Activated CD4-positive, alpha-beta T cell treated with anti-CD3 and anti-CD28 coated beads, Interleukin-2, amount 50 U/mL, for 48 hours (primary cell): ENCODE measurements at places on chromosomes 1 and 21.

GRCh38 chr1:162214202-162214601 is 144.7 kb downstream of the NOS1AP start:
- DNase-seq, result no peak

DNA sequence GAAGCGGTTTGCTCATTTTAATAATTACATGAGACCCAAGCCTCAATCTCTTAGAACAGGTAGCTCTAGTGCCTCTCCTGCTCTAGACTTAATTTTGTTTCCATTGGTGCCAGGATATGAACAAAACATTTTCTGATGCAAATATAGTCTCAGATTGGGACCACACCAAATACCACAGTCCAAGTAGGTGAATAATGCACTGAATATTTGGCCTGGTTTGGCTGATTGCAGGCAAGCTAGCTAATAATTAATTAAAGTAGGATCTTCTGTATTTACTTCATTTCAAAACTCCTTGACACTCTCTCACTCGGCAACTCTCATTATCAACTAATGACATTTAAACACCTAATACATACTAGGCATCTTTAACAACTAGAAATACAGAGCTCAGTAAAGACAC is 219.6 kb downstream of the LTN1 start:
- no peak for DNase-seq

DNA sequence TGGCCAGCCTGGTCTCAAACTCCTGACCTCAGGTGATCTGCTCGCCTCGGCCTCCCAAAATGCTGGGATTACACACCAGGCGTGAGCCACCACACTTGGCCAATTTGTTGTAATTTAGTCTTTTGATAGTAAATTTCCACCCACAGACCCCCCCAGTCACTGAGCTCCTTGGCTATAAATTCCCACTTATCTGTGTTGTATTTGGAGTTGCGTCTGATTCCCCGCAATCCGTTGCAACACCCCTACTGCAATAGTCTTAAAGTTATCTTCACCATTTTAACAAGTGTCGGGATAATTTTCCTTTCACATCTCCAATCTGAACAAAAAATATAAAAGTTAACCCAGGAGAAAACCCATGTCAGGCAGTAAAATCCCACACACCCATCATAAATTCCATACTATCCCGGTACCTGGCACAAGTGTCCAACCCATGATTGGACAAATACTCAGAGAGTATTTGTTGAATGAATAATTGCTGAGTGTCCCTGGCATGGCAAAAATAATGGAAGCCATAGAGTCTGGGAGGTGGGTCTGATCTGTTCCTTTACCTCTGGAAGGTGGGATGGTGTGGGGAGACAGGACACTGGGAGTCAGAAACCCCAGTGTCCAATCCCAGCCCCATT is 9.3 kb upstream of the CNR2 start:
- no peak for DNase-seq

DNA sequence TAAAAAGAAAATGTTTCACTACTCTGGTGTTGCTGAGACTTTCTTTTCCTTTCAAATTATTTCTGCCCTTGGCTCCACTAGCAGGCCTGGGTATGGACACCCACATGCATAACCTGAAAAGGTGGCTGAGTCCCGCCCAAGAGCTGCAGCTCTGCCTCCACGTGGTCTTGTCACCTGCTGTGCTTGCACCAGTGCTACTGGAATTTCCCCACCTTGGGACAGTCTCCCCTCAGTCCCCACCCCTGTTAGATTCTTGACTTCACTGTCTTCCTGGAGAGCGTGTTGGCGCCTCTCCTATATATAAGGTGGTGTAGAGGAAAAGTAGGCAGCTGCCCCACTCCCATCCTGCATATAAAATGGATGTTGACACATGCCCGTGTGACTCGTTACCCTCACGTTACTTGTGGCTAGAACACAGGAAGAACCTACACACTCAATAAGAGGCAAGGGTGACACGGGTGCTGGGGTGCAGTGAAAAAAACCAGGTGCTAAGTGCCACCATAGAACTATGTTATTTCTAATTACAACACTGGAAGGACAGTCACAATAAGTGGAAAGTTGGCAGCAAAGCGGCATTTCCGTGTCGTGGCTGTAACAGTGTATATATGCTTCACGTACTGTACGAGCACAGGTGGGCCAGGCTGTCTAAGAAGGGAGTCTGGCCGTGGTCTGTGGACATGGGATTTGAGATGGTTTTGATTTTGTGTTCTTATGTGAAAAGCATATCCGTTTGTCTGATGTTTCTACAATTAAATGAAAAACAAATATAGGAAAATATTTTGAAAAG is 61.0 kb downstream of the POFUT2 start:
- no peak for DNase-seq

GRCh38 chr1:32060914-32061313 is 11.8 kb upstream of the TMEM39B start:
- DNase-seq, result no peak

- peak; percentile 46 for DNase-seq
Observed at GRCh38 chr21:25708467-25709065, 26.1 kb downstream of the ATP5PF start.

DNA sequence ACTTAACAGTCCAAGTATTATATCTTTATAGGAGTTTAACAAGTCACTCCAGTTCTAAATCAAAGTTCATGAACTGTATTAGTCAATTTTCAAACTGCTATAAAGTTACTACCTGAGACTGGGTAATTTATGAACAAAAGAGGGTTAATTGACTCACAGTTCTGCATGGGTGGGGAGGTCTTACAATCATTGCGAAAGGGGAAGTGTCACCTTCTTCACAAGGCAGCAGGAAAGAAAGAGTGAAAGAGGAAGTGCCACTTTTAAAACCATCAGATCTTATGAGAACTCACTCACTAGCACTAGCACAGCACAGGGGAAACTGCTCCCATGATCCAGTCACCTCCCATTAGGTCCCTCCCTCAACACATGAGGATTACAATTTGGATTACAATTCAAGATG is 70.0 kb downstream of the CLCA4 start:
- no peak for DNase-seq

DNA sequence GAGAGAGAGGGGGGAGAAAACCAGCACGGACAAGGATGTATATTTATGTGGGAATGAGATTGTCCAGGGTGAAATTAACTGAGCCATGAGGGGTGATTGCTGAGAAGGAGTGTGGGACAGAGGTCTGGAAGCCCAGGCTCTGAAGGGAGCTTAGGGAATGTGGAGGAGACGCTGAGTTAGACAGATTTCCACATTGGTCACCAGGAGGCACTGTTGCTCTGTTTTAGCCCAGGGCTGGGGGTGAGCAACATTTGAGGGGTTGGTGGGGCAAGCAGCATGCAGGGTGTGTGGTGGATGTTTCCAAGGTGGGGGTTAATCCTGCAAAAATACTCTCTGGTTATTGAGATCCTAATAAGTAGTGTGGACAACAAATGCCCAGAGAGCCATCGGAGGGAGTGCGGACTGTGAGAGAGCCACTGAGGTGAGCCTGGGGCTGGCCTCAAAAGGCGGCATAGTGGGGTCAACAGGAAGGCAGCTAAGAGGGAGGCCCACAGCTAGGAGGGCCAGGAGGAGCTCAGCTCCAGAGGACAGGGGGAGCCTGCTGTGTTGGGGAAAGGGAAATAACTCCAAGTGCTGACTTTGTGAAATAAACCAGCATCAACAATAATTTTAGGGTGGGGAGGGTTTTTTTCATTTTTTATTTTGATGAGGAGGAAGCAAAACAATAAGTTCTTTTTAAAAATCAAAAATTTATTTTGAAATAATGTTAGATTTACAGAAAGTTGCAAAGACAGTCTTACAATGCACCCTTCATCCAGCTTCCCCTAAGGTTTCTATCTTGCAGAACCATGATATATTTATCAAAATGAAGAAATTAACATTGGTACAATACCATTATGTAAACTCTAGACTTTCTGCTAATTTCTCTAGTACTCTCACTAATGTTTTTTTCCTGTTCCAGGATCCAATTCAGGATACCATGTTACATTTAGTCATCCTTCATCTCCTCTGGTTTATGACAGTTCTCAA is 82.8 kb upstream of the CD34 start:
- DNase-seq, result no peak

DNA sequence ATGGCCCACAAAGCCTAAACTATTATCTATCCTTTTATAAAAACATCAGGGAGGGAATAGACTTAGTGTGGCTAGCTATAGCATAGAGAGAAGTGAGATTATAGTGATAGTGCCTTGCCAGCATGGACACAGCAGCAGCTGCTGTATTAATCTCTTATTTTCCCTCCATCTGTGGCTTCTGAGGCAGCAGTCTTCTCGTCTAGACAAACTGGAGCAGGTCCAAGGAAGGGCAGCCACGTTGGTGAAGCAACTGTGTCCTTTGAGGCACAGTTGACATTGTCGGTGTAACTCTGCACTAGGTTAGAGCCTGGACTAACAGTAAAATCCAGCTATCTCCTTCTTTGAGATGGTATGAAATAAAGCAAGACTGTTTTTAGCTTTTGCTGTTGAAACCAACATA is 131.3 kb downstream of the CACHD1 start:
- no peak for DNase-seq

DNA sequence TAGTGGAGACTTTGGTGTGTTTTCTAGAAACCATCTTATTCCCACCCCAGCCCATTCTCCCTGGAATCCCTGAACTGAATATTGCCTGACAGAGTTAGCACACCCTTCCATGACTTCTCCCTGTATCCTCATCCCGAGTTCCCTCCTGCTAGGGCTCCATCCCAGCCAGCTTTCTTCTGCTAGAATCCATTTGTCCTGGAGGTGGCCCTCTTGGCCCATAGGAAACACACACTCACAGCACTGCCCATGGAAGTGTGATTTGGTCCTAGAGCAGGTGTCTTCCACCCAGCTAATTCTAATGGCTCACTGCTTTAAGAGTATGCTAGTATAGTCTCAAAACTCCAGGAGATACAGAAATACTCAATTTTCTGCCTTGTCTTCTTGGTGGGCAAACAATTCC is 4.1 kb downstream of the KRTAP15-1 start:
- DNase-seq, result no peak

DNA sequence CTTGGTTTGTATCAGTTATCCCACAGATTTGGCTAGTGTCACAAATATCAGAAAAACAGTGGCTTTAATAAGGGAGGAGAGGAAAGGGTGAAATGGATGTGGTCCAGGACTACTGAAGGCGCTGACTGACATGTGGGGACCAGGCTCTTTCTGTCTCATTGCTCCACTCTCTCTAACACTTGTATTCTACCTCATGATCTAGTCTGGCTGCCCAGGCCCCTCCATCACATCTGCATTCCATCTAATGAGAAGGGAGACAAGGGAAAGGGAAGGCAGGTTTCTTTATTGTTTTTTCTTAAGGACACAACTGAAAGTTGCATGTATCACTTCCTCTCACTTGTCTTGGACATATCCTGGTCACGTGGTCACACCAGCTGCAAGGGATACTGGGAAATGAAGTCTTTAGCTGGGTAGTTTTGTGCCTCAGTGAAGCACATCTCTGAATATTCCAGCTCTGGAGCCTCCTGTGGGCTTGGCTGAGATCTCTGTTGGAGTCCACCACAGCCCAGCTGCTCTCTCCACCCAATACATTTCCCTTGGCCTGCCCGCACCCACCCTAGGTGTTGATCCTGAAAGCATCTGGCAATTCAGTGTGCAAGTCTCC is 42.0 kb upstream of the PADI2 start:
- no peak for DNase-seq

DNA sequence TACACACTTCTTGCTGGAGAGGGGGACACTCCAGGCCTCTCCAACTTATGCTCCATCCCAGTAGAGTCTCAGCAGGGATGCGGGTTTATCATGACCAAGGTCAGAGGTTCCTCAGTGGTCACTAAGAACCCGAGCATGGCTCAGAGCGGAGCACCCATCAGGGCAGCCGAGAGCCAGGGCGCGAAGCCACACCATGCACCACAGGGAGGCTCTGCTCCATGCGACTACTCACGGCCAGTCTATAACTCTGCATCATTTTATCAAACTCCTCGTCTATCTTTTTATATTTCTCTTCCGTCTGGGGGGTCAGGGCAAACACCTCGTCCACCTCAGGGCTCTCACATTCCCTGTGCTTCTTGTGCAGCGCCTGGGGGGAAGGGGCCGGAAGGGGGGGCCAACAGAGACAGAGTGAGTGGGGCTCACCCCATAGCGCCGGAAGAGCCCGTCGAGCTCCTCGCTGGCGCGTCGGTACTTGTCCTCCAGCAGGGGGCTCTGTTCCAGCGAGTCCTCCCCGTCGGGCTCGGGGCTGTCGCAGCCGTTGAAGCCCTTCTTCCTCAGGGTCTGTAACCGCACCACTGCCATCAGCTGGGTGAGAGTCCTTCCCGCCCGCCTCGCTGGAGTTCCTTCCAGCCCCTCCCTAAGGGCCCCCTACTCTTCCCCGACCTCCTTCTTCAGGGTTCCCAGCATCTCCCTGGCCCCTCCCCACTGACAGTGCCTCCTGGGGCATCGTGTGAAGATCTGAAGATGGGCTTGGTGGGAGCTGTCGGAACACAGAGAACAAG is 20.0 kb downstream of the MEF2D start:
- peak; percentile 77 for DNase-seq

DNA sequence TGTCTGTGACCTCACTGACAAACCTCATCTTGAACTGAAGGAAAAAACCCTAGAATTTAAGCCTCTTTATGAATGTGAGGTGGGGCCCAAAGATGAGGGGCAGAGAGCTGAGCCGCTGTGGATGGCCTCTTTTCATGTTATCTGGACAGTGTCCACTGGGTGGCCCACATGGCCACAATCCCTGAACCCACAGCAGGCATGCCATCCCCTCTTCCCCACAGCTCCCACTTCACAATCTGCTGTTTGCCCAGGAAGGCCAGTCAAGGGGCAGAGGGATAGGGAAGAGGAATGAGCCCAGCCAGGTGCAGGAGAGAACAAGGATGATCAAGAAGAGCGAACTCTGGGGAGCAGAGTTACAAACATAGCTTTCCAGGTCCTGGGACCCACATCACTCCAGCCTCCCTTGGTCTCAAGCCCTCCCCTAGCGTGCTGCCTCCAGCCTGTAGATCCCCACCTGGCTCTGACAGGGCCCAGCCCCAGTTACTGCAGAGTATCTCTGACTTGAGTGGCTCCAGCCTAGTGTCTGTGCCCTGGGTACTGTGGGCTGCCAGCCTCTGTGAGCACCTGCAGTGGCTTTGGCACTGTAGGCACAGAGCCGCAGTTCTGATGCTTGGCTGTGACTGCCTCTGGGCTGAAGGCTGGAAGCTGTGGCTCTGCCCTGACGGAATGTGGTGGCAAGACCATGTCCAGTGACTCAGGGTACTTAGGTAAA is 1.9 kb upstream of the SLFNL1 start:
- no peak for DNase-seq

- DNase-seq, result no peak
Observed at GRCh38 chr1:23527366-23527765, 3.7 kb downstream of the E2F2 start.

- DNase-seq, result no peak
Observed at GRCh38 chr1:192952646-192953045, 106.5 kb downstream of the UCHL5 start.
